Aorta (tissue), 5 donors: ENCODE measurements at places on chromosomes 12 and 14.

- no peak for DNase-seq
These were observed 117.2 kb downstream of the PPM1H start for GRCh38 chr12:62817556-62818271.

DNA sequence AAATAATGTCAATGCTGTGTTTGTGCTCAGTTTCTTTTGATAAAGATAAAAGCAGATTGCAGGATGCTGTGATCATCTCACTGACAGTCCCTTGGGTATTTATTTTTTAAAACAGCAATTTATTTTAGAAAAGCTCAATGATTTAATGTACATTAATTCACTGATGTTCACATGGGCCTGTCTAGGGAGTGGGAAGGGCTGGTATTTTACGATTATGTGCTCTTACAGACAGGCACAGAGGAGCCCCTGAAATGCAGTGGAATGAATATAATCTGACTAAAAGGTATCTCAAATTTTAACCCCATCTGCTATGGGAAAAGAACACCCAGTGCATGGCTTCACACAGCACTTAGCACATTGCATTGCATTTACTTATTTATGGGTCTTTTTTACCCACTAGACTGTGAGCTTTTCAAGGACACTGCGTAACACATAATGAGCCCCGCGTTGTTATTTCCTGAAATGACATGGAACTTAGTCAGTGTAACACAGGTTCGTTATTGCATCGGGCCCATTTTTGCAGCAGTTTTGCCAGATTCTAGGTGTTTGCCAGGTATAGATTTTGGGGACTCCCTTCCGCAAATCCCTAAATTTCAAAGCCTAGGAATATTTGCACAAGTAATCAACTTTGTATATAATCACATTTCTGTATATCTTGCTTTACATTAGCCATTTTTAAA is 425.3 kb upstream of the FBXO33 start:
- DNase-seq: no peak

DNA sequence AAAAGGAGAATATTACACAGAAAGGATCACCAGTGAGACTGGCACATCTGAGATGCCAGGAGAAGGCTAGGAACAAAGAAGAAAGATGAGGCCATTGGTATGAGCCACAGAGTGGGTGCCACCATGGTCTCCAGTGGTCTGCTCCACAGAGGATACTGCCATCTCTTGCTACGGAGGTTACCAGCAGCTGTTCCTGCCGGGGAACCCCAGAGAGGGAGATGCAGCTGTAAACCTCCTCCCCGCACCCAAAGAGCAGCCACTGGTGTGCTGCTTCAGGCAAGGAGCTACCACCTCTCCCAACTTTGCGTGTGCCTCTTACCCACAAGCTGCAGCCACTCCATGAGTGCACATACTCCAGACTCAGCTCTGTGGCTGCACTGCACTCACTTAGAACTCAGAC is 201.5 kb upstream of the RTL1 start:
- no peak for DNase-seq

DNA sequence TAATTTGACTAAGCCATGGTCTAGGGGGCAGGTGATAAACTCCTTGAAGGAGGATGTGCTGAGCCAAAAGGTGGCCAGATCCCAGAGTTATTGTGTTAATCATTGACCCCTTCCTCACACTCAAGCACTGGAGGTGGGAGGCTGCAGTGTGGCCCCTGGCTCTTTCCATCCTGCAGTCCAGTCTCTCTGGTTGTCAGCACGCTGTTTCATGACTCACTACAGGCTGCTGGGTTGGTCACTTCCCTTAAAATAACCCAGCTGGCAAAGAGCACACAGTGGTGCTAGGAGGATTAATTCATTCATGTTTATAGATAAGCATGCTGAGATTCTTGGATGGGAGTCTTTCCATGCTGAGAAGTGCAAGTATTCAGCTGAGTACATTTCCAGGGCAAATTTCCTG is 228.9 kb downstream of the ANO2 start:
- DNase-seq: peak; percentile 69

- DNase-seq: peak; percentile 79
These were observed 46.7 kb downstream of the SMUG1 start for GRCh38 chr12:54142114-54142475.

DNA sequence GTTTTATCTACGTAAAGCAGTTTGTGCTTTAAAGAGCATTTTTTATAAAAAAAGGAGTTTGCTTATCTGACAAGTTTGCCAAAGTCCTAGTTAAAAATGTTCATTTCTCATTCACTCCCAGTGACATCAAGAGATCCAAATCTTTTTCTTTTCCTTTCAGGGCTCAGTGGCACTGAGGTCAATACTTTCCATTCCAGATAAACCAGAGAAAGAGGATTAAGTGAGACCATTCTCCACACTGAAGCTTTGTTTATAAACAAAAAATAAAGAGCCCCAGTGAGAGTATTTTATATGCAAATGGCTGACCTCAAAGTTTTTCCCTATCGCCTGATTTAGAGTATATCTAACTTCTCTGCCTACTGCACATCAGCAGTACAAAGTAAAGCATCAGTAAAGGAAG is 199.8 kb downstream of the ALG10B start:
- no peak for DNase-seq

DNA sequence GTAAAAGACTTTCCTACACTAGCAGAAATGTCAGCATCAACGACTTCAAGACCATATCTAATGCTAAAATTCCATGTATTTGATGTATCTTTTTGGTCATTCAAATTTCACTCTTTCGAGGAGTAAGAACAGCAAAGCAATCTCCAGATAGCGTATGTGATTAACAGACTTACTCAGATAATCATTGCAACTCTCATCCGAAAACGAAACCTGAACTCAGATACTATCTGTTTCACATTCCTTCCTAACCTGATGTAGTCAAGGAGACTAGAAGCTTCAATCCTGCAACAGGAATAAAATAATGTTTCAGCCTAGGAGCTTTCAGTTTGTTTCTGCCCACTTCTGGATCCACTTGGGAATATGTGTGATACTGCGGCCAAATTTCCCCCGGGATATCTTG is 286.3 kb downstream of the NUAK1 start:
- DNase-seq: no peak

- no peak for DNase-seq
These were observed 22.8 kb upstream of the GALNT16 start for GRCh38 chr14:69237142-69237541.

DNA sequence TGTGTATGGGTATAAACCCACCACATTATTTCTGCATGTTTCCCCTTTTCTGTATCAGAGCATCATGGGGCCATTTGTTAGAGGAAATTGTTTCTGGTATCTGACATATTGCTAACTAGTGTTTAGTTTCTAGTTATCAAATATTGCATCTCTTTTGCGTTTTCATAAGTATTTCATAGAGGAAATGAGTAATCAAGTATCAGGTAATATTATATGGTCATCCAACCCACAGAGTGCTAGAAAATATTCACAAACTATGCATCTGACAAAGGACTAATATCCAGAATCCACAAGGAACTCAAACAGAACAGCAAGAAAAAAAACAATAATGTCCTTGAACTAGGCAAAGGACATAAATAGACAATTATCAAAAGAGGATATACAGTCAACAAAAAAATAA is 258.9 kb upstream of the LRIG3 start:
- no peak for DNase-seq

DNA sequence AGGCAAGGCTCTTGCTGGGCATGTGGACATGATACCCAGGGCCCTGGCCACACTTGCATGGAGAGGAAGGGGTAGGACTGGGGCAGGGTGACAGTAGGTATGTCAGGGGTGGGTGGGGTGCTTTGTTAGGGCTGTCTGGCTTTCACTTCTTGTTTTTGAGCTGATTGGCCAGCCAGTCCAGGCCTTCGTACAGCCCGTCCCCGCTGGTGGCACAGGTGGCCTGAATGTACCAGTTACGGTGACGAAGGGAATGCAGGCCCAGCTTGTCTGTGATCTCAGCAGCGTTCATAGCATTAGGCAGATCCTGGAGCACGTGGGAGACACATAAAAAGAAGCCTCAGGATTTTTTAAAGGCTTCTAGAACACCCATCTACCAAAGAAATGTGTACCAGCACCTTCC is 13.5 kb upstream of the FKBP11 start:
- no peak for DNase-seq

DNA sequence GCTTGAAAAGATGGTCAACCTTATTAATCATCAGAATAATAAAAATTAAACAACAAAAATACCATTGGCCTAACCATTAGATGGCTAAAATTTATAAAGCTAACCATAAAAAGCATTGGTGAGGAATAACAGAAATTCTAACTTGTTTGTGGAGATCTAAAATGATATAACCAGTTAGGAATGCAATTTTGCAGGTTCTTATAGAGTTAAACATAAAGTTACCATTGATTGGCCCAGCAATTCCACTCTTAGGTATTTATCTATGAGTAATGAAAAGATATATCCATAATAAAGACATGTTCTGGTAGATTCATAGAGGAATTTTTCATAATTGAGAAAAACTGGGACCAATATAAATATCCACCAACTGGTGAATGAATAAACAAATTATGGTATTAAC is 1098.6 kb downstream of the FSCB start:
- DNase-seq: no peak

GRCh38 chr14:81169711-81170103 is 51.1 kb downstream of the GTF2A1 start:
- peak; percentile 79 for DNase-seq
